MG63 (cell line): ENCODE measurements at places on chromosomes 1 and 21.

GRCh38 chr1:233993651-233994050 lies 89.2 kb downstream of the SLC35F3 start:
- no peak for DNase-seq

DNA sequence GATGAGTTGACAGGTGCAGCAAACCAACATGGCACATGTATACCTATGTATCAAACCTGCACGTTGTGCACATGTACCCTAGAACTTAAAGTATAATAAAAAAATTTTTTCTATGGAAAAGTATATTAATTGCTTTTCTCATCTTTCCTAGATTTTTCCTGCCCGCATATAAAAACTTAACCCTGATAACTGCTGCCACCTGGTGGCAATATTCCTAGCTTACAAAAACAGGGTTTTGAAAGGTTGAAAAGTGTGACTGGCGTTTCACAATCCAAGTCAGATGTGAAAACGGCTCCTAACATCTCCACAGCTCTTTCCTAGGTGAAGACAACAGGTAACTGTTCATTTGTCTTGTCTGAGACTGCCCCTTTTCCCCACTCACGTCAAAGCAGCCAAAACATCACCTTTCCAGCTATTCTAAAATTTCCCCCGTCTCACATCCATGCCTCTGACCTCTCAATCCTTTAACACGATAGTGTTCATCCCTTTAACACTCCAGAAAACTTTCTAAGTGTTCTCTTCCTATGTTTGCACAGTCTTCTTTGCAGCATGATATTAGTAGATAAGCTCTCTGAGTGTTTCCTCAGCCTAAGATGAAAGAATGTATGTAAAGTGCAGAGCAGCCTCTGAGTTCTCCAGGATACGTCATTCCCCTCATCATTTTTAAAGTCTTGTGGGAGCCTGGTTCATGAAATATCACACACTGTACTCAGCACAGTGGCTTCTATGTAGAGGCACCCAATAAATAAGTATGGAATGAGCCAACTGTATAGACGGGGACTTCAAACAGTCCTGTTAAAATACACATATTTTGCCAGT lies 27.5 kb downstream of the OVGP1 start:
- DNase-seq: no peak

DNA sequence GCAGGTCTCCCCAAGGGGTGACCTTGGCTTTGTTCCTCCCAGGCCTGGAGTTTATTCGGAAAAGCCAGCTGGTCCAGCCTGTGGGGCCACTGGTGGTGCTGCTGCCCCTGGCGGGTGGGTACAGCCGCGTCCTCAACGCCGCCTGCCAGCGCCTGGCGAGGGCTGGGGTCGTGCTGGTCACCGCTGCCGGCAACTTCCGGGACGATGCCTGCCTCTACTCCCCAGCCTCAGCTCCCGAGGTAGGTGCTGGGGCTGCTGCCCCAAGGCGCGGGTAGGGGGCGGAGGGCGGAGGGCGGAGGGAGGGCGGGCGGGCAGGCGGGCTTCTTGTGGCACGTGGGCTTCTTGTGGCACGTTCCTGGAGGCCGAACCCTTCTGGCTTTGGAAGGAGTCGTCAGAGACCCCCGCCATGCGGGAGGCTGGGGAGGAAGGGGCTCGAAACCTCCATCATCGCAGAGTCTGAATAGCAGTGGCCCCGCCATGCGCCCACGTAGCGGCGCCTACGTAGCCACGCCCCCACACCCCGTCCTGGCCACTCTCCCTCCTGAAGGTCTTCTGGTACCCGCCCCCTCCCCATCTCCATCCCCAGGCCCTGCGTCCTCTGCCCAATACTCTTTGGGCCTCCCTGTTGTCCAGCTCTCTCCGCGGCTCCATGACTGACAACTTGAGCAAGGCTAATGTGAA lies 16.7 kb downstream of the PCSK9 start:
- no peak for DNase-seq

DNA sequence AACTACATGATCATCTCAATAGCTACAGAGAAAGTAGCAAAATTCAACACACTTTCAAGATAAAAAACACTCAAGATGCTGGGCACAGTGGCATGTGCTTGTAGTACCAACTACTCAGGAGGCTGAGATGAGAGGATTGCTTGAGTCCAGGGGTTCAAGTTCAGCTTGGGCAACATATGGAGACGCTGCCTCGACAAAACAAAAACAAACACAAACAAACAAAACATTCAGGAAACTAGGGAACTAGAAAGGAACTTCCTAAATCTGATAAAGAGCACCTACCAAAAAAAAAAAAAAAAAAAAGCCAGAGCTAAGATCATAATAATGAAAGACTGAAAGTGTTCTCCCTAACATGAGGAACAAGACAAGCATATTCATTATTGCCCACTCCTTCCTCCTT lies 22.8 kb upstream of the RNF186 start:
- no peak for DNase-seq

GRCh38 chr21:45226540-45227326 lies 61.0 kb downstream of the POFUT2 start:
- DNase-seq: peak; percentile 16

DNA sequence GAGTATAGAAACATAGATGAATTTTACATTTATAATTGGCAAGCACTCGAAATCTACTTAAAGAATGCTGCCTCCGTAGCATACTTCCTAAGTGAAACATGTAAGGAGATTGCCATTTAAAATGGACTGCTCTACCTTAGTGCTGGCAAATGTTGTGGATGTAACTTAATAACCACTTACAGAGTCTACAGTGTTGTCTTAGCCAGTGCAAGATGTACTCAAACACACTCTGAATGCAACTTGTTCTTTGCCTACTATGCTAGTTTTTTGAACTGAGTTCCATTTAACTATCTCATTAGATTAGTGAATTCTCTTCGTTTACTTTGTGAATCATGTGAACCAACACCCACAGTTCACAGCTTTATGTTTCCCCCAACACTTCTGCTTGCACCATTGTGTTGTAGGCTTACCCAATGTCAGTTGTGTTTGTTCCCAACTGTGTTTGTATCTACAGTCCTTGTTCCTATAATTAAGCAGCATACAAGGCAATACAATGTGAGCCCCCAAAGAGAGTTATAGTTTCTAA lies 345.5 kb upstream of the LYPLAL1 start:
- no peak for DNase-seq

DNA sequence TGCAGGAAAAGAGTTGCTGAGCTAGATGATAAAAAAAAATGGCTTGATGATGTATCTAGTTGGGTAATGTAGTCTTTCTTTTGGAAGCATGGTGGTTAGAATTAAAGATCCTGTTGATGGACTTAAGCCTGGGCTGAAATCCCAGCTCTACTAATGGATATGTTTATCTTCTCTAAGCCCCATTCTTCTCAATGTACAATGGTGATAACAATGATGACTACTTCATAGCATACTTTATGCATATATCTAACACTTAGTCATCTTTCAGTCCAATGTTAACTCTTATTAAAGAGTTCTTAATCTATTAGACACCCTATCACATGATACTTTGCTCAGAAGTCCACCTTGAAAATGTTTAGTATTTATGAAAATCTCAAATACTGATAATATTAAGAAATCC lies 189.5 kb downstream of the PLA2G4A start:
- DNase-seq: no peak

- DNase-seq: no peak
Observed at GRCh38 chr1:64530969-64531692, 61.2 kb downstream of the CACHD1 start.

DNA sequence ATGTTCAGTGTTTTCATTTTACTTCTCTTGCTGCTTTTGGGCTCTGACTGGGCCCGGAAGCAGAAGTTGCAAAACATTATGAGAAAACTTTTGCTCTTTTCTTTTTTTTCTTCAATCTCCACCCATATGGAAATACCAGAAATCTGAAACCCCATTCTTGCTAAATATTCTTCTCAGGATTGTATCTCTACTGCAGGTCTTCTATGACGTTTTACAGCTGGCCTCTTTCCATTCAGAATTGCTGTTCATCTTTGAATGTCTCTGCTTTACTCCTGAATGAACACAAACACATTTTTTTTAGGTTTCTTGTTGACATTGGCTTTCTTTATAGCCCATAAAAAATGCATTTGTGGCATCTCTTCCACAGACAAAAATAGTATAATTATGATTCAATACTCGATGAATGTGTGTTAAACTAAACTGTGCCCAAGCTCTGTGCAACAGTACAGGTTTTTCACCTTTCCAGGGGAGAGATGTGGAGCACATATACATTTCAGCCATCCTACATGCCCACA lies 18.8 kb downstream of the PTPRC start:
- peak; percentile 57 for DNase-seq

- no peak for DNase-seq
Observed at GRCh38 chr1:26112407-26112775, 767 bp downstream of the PDIK1L start.

- DNase-seq: peak; percentile 79
Observed at GRCh38 chr1:207025146-207025880, 7.2 kb downstream of the C1orf116 start.

GRCh38 chr1:168467452-168467851 lies 76.3 kb downstream of the XCL2 start:
- no peak for DNase-seq

- no peak for DNase-seq
Observed at GRCh38 chr1:175173531-175173930, 19.0 kb downstream of the KIAA0040 start.

DNA sequence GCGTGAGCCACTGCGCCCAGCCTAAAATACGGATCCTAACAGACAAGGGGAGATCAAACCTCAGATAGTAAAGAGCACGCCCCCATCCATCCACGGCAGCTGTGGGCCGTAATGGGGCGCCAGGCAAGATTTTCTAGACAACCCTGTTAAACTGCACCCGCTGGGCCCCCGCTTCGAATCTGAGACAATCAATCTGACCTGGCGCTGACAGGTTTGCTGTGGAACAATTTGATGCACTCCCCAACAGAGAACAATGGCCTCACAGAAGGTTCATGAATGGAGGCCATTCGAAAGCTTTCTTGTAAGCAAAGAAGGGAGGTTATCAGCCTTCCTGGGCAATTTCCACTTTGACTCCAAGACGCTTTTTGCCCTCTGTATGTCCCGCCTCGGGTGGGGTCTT lies 30.5 kb downstream of the CLSTN1 start:
- DNase-seq: no peak

DNA sequence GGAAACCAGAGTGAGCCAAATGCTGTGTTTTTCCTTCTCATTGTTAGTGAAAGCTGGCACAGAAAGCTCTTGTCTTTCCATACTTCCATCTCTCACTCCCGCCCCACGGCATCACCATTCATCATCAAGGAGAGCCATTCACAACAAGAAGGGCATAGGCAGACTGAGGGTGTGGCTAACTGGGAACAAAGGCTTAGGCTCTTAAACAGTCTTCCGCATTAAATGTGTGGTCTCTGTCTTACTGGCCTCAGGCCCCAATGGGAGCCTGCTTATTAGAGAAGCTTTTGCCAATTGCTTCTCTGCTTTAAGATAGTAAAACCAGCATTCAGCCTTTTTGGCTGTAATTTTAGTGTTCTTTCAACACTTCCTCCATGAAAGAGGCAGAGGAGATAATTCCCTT lies 51.4 kb downstream of the TNFSF18 start:
- DNase-seq: no peak
